ENCODE measurements at places on chromosomes 16 and 17.

DNA sequence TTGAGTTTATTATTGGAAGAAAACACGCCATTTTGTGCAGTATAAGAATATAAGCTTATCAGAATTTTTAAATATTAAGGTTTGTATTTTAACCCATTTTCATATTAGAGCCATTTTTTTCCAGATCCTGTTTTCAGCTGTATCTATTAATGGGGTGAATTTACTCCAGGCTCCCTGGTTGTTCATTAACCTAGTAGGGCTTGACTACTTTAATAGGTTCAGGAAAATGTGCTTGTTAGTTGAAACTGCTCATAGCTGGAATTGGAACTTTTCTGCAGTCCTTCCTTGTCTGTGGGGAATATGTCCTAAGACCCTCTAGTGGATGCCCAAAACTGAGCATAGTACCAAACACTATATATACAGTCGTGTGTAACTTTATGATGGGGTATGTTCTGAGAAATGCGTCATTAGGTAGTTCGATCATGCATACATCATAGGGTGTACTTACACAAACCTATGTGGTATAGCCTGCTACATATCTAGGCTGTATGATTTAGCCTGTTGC lies 28.0 kb downstream of the NFAT5 start:
- H3K4me3 ChIP-seq, result no peak overlapping the region
- H3K27me3 ChIP-seq, result no peaks in the 10 kb centered on the region
- H3K4me1 ChIP-seq, result peaks cover 13% of the 10 kb centered on the region
- H3K36me3 ChIP-seq, result no peaks in the 10 kb centered on the region

DNA sequence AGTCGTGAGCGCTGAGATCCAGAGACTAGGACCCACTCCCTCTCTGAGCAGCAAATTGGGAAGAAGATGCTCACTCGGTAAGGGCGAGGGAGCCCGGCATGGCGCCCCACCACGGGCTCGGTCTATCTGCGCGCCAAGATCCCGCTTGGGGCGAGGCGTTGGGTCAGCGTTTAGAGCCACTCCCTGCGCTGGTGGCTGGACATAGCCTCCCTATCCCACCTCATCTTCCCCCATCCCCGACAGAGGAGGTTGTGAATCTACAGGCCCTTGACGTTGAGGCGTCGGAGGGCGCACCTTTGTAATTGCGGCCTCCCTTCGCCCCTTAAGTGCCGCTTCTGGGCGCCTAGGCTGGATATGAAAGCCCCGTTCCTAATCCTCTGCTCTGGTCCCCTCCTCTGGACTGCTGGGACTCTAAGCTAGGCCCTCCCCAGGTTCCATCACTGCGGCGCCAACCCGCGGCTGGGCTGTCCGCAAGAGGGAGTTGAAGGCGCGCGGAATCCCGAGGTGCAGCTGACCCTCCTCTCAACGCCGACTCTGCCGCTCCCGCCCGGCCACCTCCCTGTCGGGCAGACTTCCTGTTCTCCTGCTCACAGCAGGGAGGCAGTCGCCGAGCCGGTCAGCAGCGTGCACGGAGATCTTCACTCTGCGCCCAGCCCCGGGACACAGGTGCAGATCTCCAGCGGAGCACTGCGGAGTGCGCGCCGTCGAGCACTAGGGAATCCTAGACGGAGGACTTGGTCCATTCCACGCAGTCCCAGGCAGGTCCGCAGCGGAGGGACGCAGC lies 16.1 kb upstream of the HOXB9 start:
- H3K27ac ChIP-seq, result no peak overlapping the region
- no peak for DNase-seq
- peaks cover 25% of the 10 kb centered on the region for H3K27me3 ChIP-seq
- H3K4me1 ChIP-seq, result peaks cover 12% of the 10 kb centered on the region
- H3K36me3 ChIP-seq, result no peaks in the 10 kb centered on the region
- no peak overlapping the region for H3K4me3 ChIP-seq

DNA sequence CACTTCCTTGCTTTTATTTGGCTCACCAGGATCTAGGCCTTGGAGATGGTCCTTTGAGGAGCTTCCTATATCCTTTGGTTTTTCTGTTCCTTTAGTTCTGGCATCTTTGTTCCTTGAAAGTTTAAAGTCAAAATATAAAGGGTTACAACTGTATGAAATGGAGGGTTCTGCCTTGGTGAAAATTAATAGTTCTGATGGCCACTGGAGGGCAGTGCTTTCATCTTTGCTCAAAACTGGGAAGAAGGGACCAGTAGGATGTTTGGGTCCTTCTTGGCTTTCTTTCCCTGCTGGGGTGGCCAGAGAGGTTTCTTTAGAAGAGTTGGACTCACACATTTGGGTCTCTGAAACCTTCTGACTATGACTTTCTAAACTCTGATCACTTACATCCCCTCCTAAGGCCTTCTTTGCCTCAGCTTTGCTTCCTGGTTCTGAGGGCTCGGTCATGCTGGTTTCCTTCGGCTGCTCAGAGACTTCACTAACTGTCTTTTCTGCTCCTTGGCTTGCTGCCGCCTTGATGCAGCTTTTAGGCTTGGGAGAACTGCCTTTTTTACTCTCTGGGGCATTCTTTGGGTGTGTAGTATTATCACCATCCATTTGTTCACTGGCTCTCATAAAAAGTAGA lies 10.9 kb upstream of the ITGA2B start:
- H3K4me1 ChIP-seq, result peaks cover 3% of the 10 kb centered on the region
- H3K36me3 ChIP-seq, result peaks cover 37% of the 10 kb centered on the region
- no peaks in the 10 kb centered on the region for H3K27me3 ChIP-seq
- no peak overlapping the region for H3K4me3 ChIP-seq
- peak overlapping the region; percentile 48 for H3K27ac ChIP-seq
- no peak for DNase-seq

DNA sequence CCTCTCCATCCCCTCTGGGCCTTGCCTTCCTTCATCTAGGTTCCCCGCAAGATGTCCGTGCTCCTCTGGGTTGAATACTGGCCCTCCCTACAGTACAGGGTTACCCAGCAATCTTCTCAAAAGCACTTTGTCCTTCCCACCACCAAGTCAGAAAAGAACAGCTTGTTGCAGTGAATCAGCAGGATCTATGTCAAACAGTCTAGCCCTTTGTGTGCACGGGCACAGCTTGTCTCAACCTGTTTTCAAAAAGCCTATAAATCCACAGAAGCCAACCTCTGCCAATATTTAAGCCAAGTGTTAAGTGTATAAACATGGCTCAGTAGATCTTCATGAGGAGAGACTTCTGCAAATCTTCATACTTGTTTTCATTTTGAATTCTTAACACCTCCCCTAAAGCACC lies 25.2 kb downstream of the C17orf67 start:
- peaks cover 10% of the 10 kb centered on the region for H3K36me3 ChIP-seq
- H3K4me1 ChIP-seq, result no peaks in the 10 kb centered on the region
- H3K4me3 ChIP-seq, result no peak overlapping the region
- H3K27ac ChIP-seq, result no peak overlapping the region

DNA sequence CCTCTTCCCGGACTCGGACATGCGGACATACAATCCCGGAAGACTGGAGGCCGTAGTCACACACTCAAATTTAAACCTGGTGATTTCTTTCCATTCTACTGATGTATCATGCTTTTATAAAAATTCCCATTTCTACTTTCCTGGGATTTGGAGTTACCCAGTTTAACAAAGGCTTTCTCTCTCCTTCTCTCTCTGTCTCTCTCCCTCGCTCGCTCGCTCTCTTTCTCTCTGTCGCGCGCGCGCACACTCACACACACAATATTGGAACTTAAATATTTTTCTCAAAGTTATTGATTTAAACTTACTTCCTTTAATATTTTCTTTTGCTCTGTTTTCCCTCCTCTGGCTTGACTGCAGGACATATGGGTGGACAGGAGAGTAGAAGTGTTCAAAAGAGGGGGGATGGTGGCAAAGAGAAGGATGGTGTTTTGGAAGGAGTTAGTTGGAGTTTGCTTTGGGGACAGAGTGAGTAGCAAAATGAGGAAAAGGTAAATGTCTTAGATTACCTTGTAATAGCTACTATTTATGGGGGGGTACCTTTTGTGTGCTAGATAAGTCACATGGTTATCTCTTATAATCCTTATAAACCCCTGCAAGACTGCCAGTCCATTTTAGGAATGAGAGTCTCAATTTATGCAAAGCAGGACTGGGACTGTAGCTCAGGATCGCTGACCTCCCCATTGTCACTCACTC lies 878 bp upstream of the TRIM25 start:
- DNase-seq, result no peak
- peak overlapping the region; percentile 86 for H3K4me3 ChIP-seq
- peaks cover 33% of the 10 kb centered on the region for H3K4me1 ChIP-seq
- no peaks in the 10 kb centered on the region for H3K27me3 ChIP-seq
- H3K27ac ChIP-seq, result peak overlapping the region; percentile 73
- H3K36me3 ChIP-seq, result no peaks in the 10 kb centered on the region

- peaks cover 20% of the 10 kb centered on the region for H3K4me1 ChIP-seq
- H3K27ac ChIP-seq, result no peak overlapping the region
- no peak for DNase-seq
- peaks cover 3% of the 10 kb centered on the region for H3K36me3 ChIP-seq
These were observed 32.7 kb upstream of the RPH3AL start for GRCh38 chr17:385178-385835.

DNA sequence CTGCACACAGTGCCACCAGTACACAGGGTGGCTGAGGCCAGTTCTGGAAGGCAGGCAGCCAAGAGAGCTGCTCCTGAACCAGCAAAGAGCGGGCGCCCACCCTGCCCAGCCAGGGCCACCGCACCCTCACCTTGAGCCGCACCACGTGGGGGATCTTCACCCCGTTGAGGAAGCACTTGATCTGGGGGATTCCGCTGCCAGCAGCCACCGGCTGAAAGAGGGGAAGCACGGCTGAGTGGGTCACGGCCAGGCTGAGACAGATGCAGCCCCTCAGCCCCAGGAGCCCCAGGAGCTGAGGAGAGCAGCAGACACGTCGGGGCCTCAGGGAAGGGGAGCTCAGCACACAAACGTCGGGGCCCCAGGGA lies 14.6 kb upstream of the CCDC154 start:
- peak overlapping the region; percentile 78 for H3K4me3 ChIP-seq
- peaks cover 22% of the 10 kb centered on the region for H3K36me3 ChIP-seq
- DNase-seq, result peak; percentile 85
- no peaks in the 10 kb centered on the region for H3K27me3 ChIP-seq
- peak overlapping the region; percentile 100 for H3K27ac ChIP-seq

- peaks cover 5% of the 10 kb centered on the region for H3K36me3 ChIP-seq
- H3K27me3 ChIP-seq, result no peaks in the 10 kb centered on the region
- no peak overlapping the region for H3K27ac ChIP-seq
- no peak for DNase-seq
These were observed 3.6 kb downstream of the MAPK3 start for GRCh38 chr16:30119428-30119827.

- H3K27ac ChIP-seq, result no peak overlapping the region
- peaks cover 21% of the 10 kb centered on the region for H3K36me3 ChIP-seq
- no peak for DNase-seq
These were observed 28.7 kb upstream of the RSL1D1 start for GRCh38 chr16:11880007-11880406.

DNA sequence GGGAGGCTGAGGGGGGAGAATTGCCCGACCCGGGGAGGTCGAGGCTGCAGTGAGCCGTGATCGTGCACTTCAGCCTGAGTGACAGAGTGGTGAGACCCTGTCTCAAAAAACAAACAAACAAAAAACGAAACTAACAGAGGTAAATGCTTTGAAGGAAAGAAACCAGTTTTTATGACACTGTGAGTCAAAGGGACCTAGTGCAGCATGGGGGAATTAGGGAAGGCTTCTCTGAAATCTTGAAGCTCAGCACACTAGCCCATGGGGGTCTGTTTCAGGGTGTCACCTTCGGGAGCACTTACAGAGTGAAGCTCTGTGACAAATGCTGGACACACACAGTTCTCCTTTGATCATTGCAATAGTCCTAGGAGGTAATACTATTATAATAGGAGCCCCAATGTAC lies 16.6 kb downstream of the ITPRIPL2 start:
- H3K27ac ChIP-seq, result no peak overlapping the region
- peaks cover 24% of the 10 kb centered on the region for H3K4me1 ChIP-seq
- H3K4me3 ChIP-seq, result no peak overlapping the region
- no peaks in the 10 kb centered on the region for H3K36me3 ChIP-seq
- H3K27me3 ChIP-seq, result no peaks in the 10 kb centered on the region
